AG20443 (cell line): ENCODE measurements at places on chromosomes 1 and 21.

DNA sequence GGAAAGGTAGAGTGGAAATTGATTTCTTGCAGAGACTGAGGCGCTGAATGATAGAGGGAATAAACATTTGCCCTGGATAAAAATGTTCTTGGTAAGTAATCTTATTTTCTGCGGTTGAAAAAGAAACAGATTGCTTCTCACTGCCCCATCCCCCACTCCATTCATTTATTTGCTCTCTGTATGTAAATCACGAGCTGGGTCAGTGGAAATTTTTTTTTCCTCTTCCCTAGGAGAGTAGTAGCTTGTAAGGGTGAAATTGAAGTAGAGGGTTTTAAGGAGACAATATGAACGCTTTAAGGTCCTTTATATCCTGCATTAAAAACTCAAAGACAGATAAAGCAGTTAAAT lies 1.4 kb upstream of the BRINP3 start:
- no peak for DNase-seq

GRCh38 chr1:174451408-174451807 lies 3.6 kb downstream of the GPR52 start:
- DNase-seq, result no peak

DNA sequence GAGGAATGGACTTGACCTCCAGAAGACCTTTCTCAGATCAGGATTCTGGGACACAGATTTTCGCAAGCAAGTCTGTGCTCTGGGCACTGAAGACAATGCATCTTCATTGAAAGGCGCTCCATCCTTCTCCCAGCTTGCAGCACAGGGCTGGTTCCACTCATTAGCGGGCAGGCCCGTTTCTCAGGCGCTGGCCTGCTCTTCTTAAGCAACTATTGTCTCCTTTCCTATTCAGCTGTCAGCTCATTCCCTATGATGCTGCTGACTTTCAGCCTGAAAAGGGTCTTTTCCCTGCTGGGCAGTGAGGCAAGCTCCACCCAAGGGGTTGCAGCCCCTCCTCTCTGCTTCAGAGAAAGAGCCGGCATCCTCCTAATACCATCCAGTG lies 91.9 kb upstream of the PLXNA2 start:
- no peak for DNase-seq

GRCh38 chr1:93746021-93746812 lies 64.6 kb upstream of the BCAR3 start:
- DNase-seq, result no peak

DNA sequence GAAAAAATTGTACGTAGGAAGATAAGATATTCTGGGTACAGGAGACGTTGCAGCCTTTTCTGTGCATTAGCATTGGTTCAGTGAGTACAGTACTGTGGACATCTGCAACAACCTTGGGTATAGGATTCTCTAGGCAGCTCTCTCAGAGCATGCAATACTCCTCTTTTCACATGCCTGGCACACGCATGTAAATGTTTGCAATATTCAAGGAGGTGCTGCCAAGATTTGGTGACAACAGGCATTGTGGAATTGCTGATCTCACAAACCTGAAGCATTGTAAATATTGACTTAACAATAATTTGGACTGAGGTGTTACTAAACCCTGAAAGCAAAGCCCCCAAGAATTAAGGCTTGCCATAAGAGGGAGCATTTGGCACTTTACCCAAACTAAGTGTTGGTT lies 126.8 kb downstream of the GRIK1 start:
- no peak for DNase-seq

GRCh38 chr1:26053718-26054560 lies 8.0 kb upstream of the SLC30A2 start:
- DNase-seq, result no peak

GRCh38 chr1:231534703-231535159 lies 6.3 kb downstream of the TSNAX start:
- no peak for DNase-seq

DNA sequence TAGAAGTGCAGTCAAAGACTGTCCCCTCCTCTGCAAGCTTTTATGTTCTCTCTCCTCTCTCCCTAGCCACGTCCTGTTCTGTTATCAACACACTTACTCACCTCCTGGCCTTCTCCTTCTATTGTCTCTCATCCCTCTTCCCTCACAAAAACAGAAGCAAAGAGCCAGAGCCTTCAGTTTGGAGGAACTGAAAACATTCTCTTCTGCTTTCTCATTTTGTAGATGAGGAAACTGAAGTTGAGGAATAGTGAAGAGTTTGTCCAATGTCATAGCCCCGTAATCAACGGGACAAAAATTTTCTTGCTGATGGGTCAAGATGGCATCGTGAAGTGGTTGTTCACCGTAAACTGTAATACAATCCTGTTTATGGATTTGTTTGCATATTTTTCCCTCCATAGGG lies 1.9 kb downstream of the NLRP3 start:
- no peak for DNase-seq

DNA sequence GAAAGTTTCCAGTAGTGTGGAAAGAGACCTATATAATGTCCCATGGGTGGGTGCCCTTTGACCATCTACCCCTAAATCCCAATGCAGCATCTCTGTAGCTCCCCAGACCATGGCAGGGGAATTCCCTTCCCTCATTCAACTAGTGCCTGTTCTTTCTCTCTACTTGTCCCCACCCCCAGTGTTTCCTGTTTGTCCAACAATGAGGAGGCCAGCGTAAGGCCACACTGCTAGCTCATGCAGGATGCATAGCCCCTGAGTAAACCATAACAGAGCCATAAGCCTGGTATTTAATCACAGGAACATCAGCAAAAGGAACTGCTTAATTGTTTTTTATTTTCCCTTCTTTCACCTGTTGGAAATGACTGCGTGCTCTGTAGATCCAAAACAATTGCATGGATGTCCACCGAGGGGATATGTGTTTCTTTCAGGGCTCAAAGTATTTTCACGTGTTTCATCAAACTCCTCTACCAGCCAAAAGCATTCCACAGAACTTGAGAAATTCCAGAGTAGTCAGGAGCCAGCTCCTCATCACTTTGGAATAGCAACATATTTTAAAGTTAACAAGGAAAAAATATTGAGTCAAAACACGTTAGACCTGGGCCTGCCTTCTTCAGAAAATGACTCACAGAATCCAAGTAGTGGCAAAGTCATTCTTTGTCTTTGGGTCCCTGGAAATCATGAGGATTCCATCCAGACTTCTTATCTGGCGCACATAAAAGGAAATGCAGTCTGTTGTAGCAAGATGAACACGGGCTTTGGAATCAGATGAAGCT lies 162.5 kb upstream of the SGIP1 start:
- peak; percentile 70 for DNase-seq

GRCh38 chr1:43363283-43363934 lies 4.4 kb downstream of the ELOVL1 start:
- no peak for DNase-seq

GRCh38 chr1:186595969-186596368 lies 84.3 kb downstream of the PTGS2 start:
- no peak for DNase-seq

DNA sequence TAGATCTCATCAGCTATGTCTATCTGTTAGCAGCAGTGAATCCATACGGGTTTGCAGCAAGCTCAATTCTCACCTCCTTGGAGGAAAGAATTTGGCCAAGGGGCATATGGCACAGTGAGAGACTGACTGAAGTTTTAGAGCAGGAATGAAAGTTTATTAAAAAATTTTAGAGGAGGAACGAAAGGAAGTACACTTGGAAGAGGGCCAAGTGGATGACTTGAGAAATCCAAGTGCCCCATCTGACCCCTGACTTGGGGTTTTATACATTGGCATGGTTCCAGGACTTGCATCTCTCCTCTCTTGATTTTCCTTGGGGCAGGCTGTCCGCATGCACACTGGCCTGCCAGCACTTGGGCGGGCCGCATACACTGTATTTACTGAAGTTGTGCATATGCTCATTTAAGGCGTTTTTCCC lies 9.2 kb upstream of the OSBPL9 start:
- no peak for DNase-seq

DNA sequence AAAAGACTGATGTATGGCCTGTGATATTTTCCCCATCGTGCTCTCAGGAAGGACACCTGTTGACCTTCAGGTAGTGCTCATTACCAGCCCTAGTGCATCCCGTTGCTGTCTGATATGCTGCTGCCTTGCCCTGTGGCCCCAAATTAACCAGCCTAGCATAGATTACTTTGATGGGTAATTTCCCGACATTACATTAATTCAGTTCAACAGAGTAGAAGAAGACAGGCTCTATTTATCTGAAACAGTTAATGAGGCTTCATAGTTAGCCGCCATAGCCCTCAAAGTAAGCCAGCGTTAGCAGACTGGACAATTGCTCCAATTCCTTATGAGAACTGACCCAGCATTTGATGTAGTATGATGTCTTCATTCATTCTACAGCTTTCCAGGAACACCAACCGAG lies 257.6 kb downstream of the OLFM3 start:
- DNase-seq, result no peak

GRCh38 chr1:220875260-220875659 lies 4.0 kb upstream of the HLX start:
- no peak for DNase-seq

GRCh38 chr1:202638019-202638700 lies 72.1 kb downstream of the SYT2 start:
- no peak for DNase-seq

GRCh38 chr21:26845066-26845758 lies at the start of gene ADAMTS1:
Gene ADAMTS1 (minus strand): TSS chr21:26845409. CDS start chr21:26844954, 455 bp downstream.
- DNase-seq, result peak; percentile 94

GRCh38 chr1:8364528-8365442 lies 46.9 kb downstream of the SLC45A1 start:
- no peak for DNase-seq

- no peak for DNase-seq
Observed at GRCh38 chr1:156342166-156342955, 4.0 kb downstream of the TSACC start.

DNA sequence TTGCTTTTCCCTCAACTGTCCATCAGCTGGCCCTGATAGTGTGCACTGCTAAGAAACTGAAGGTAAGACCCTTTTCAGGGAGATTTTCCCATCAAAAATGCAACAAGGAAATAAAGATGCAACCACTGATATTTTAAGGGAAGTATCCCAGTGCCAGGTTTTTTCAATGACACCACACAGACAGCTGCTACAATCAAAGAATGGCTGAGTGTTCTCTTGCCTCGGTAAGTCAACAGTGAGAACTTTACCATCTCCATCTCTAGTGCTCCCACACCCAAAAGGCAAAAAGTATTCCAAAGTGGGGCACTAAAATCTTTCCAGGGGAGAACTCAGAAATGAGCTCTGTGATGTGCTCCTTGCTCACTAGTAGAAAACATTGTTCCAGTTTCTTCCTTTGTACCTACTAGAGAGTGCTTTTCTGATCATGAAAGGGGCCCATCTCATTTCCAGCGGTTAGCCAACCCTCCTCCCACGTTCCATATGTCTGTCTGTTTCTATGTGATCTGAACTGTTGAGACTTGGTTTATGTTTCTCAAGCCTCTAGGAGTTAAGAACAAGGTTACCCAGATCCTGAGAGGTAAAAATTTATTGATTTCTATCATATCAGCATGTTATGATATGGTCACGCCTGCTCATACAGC lies 67.6 kb upstream of the NEK2 start:
- DNase-seq, result no peak

DNA sequence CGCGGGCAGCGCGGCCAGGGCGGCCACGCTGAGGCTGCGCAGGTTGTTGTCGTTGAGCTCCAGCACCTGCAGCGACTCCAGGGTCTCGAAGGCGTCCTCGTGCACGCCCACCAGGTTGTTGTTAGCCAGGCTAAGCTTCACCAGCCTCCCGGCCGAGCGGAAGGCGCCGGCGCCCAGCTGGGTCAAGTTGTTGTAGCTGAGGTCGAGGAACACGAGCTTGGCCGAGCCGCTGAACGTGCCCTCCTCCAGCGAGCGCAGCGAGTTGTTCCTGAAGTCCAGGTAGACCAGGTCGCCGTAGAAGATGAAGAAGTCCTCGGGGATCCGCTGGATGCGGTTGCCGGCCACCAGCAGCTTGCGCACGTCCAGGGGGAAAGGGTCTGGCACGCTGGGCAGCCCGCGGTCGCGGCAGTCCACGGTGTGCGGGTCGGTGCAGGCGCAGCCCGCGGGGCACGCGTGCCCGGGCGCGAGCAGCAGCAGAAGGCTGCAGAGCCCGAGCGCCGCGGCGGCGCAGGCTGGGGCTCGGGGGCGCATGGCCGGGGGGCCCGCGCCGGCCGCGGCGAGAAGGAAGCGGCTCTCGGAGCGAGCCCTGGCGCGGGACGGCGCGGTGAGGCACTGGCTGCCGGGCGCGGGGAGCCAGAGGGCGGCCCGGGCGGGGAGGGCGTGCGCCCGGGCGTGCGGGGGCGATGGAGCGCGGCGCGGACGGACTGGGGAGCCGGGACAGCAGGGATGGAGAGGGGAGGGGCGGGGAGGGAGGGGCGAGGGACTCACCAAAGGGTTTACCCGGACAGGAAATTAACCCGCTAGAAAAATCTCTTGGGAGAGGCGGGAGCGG lies 524 bp downstream of the LRRC38 start:
- no peak for DNase-seq

- DNase-seq, result no peak
Observed at GRCh38 chr1:53272349-53272748, 34.0 kb upstream of the MAGOH start.

DNA sequence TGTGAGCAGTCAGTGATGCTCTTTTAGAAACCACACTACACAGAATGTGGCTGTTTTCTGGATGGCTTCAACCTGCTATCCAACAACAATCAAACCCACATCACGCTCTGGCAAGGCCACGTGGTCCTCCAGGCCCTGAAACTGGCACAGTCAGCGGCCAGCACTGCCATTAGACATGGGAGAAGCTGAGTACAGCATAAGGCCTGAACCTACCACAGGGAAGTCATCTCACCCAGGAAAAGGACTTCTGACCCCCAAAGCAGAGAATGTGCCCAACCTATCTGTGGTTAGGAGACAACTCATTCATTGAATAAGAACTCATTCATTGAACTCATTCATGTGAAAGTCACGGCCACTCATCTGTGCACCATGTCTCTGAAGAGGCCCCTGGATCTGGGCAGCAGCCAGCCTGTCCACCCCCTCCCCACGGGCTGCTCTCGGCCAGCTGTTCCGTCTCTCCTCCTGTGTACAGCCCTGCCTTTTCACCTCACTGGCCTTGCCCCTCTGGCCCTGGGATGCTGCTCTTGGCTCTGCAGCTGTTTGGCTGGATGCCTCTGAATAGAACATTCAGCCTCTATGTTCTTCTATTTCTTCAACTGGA lies 41.1 kb downstream of the C1orf198 start:
- no peak for DNase-seq
